ENCODE measurements at places on chromosomes 3 and 15.

DNA sequence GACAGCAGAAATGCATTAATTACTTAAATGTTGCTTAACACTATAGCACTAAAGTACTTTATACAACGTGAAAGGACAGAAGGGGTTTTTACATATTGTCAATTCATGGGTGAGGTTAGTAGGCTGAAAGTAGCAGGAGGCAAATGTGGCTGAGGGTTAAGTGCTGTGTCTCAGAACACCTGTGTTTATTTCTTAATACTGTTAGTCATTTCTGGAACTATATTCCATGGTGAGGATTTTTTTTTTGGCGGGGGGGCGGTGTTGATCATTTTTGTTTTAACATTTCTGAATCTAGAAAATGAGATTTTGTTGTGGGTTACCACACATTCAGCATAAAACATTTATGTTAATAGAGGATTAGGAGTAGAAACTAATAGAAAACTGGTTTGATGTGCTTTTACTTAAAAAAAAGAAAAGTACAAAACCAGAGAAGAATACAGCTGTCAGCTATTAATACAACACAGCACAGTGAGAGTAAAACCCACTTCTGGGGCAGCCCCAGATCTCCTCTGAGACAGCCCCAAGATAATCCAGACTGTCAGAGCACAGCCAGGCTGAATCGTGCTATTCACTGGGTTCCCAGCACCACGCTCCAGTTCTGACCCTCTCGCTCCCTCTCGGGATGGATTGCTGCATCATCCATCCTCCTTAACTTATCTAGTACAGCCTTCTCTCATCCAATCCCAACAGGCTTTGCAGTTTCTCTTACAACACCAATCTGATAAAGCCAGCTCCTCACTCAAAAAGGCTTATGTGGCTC lies 307.7 kb downstream of the TUSC7 start:
- no peak for DNase-seq

DNA sequence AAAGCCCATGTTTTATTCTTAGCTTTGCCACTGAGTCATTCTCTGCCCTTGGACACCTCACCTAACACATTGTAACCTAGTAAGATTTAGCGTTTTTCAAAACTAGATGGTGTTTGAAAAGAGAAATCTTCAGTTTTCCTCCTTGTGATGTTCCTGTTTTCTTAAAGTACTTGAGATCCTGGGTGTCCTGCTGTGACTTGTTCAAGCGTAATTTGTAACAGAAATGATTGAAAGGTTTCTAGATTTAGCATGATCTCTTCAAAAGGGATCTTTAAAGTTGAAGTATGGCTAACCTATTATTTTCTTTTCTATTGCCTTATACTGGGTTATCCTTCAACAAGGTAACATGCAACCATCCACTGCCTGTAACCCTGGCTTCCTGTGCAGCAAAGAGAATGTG lies 32.6 kb upstream of the SPATA16 start:
- DNase-seq, result no peak

GRCh38 chr3:82462977-82463376 lies 701.5 kb upstream of the GBE1 start:
- no peak for DNase-seq

GRCh38 chr3:73623346-73623745 lies 1.4 kb downstream of the PDZRN3 start:
- no peak for DNase-seq

GRCh38 chr15:85000189-85000864 lies 18.7 kb downstream of the PDE8A start:
- DNase-seq, result no peak

DNA sequence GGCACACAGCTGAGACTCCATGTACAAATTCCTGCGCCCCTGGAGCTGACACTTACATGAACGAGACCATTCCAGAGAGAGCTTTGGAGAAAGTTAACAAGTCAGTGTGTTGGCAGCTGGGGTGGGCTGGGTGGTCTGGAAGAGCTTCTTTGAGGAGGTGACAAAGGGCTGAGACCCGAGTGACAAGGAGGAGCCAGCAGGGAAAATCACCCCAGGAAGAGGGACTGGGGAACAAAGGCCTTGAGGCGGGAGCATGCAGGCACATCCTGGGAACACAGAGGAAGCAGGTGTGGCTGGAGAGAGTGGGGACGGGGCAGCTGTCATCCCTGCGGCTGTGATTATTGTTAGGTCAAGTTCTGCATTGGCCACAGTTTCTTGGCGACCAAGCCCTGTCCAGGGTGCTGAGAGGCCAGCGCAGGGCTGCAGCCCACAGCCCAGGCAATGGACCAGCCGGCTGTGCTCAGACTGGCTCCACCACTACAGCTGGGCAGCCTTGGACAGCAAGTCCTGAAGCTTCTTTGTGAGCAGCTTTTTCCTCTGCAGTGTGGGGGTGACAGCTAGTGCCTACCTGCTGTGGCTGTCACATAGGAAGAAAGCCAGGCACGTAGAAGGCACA lies 34.2 kb upstream of the PRR23E start:
- DNase-seq, result peak; percentile 41

DNA sequence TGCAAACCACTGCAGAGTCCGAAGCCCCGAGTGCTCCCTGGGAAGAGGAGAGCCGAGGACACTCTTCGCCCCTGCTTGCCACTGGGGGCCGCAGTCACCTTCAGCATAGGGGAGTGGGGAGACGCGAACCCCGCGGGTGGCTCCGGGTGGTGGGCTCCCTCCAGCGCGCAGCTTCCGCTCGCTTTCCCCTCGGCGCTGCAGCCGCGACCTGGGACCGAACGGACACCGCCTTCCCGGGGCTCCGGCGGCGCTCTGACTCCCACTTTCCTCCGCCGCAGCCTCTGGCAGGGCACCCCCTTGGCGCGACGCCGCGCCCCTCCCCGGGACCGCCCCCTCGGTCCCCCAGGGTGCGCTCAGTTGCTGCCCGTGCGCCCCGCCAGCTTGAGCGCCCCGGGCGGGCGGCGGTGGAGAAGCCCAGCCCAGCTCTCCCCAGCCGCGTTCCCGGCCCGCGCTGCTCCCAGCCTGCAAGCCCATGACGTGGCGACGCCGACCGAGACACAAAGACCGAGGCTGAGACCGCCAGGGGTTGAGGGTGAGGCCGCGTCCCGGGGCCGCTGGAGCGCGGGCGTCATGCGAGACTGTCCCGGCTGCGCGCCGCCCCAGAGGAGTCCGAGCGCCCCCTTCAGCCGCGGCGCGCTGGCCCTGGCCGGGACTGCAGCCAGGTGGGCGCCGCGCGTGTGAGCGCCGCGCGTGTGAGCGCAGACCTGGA lies at the start of gene MINAR1:
Gene MINAR1 (plus strand): TSS at position 701 of the 709 bp plus-strand sequence. CDS start 23,812 bp downstream, outside the sequence.
- no peak for DNase-seq

GRCh38 chr15:71066983-71067382 lies 48.3 kb upstream of the THSD4 start:
- DNase-seq, result no peak

GRCh38 chr15:93658026-93658816 lies 569.2 kb upstream of the RGMA start:
- no peak for DNase-seq

DNA sequence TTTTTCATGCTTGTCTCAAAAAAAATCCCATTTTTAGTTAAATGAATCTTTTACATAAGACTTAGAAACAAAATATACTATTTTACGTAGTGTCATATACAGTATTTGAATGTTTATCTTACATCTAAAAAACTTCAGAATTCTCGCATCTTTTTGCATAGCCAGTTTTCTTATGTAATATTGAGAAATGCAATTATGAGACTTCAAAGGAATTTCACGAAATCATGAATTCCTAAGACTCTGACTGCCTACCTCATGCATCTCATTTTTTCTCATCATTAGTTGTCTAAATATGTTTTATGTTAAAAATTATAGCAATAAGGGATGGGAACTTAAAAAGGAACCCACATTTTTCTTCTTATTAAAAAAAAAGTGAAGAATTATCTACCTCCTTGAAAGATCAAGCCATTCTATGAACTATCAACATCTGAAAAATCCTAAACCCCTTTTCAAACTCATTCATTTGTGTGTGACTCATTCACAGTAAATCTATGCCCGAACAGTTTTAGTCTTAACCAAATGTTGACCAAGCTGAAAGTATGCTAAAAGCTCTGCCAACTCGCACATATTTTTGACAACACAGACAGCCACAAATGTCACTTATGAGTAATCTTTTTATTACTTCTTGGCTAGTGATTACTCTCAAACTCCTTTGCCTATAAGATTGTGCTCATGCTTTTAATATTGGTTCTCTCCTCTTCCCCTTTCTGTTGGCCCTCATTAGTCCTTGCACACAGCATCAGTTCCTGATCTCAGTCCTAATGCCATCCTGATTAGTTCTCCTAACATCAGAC lies 115.9 kb downstream of the DCLK3 start:
- DNase-seq, result peak; percentile 56

All from SW480 (cell line).